ENCODE measurements at places on chromosomes 2 and 18.
A peak's percentile ranks its signal among the peaks of the same experiment; 100 is the strongest.

DNA sequence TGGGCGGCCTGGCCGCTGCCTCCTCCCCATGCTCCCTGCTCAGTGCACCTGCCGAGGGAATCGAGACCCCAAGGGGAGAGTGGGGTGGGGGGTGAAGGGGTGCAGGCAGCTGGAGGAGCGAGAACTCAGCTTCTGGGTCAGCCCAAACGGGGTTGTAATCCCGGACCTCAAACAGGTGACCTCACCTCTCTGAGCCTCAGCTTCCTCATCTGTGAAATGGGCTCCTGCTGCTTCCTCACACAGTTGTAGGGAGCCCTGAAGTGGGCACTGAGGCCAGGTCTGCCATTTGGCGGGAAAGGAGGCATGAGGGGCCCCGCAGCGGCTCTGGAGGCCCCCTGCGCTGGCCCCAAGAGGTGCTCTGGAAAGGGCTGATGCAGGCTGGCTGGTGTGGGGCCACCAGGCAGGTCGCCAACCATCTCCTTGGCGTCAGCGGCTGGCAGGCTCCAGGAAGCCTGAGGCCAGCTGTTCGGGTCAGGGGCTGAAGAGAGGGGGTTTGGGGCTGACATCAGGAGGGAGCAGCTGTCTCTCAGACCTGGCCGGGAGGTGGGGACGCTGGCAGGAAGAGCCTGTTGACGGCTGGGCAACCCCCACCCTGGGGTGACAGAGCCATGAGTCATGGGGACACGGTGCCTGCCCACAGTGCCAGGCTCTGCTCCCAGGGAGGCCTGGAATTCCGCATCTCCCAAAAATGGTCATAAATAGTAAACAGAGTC, 4.9 kb downstream of the KLHL30 start:
- peak; percentile 84 for DNase-seq

DNA sequence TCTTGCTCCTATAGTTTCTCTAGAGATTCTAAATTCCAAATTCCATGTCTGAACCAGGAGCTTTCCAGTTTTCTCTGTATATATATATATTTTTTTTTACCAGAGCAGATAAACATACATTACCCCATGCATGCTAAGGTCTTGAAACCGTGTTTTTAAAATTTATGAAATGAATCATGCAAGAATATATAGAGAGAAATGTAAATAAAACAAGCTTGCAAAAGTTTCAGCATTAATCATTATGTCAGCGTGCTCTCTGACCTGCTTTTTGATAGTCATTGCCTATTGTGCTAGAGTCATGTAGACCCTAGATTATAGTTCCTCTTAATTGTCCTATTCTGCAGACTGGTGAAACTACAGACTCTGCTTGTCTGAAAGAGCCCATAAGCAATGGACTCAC, 22.6 kb upstream of the TRIM43 start:
- peak; percentile 48 for DNase-seq

DNA sequence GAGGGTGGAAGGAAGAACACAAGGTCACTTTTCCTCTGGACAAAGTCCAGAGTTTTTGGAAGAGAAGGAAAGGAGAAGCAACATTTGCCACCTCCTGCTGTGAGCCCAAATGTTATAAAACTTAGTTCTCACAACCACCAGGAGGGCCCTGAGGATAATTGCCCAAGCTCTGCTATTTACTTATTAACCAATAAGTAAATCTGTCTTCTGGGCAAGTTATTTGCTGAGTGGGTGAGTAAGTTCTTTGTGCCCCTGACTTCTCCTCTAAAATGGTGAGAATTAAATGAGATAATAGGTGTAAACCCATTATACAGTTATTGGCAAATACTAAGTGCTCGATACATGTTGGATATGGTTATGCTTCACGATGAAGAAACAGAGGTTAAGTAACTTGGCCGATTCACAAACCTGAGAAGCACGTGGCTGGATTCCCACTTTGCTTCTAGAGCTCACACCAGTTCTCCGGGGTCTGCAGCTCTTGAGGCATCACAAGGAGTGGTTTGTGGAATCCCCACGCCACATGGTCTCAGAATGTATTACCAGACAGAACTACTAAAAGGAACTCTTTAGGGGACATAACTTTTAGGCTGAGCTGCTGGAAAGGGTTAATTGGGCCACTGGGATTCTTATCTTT, 164.1 kb downstream of the MYCN start:
- DNase-seq: no peak

DNA sequence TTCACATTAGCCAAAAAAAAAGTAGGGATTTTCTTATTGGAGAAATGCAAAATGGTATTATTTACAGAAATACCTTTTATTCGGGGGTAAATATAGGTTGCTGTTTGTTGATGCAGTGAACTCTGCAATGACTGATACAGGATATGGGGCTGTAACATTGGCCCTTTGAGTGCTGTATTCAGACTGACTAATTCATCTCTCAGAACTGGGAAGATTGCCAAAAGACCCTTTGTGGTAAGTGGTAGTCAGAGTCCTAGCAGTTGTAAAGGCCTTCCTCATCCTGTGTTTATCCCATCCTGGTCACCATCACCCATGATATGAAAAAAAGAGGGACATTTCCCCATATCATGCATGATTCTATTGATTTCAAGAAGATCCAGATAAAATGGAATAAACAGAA, 14.0 kb upstream of the DCC start:
- peak; percentile 82 for DNase-seq

DNA sequence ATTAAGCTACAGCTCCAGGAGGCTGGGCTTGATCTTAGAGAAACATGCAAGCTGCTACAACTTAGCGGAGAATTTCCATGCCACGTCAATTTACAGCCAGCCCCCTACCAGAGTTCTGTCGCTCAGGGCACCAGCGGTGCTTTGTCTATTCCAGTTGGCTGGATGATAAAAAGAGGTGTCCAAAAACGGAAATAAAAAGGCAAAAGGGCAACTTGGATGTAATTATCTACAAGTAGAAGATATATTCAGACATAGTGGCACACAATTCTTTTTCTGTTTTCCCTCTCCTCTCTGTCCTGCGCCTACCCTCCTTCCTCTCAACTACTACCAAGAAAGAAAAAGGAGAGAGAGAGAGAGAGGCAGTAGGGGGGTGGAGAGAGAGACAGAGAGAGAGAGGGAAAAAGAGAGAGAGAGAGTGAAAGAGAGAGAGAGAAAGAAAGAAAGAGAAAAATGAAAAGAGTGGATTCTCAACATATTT, 363 bp upstream of the RFTN2 start:
- DNase-seq: peak; percentile 75

DNA sequence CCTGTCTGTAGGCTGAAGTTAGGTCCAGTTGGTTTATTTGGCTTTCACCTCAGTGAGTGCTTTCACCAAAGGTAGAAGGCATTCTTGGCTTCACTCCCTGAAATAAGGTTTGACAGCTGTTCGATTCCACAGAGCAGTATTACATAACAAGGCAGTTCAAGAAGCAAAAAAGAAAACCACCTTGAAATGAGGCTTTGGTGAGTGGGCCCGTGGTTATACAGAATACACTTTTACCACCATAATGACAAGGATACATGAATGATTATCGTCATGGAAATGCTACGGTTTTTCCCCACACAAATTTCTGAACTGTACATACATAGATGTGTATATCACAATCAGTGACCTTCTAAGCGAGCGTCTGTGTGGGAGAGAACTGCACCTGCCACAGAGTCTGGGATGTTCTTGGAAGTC, 80.0 kb upstream of the CHRNA1 start:
- DNase-seq: no peak

GRCh38 chr2:172836347-172836821, 100.7 kb downstream of the RAPGEF4 start:
- DNase-seq: peak; percentile 85

DNA sequence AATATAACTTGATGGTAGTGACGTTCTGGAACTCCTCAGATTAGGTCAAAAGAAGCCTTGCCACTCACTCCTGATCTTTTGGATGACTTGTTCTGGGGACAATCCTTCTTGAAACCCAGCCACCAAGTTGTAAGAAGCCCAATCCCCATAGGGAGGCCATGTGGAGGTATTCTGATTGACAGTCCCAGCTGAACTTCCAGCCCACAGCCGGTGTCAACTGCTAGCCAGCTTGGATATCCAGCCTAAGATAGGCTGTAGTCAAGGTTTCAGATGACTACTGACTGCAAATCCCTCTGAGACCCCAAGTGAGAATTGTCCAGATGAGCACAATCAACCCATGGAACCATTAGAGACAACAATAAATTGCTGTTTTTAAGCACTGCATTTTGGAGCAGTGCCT, 31.4 kb downstream of the EIF2AK2 start:
- no peak for DNase-seq

GRCh38 chr2:129224486-129224885, 755.0 kb upstream of the RAB6C start:
- no peak for DNase-seq

DNA sequence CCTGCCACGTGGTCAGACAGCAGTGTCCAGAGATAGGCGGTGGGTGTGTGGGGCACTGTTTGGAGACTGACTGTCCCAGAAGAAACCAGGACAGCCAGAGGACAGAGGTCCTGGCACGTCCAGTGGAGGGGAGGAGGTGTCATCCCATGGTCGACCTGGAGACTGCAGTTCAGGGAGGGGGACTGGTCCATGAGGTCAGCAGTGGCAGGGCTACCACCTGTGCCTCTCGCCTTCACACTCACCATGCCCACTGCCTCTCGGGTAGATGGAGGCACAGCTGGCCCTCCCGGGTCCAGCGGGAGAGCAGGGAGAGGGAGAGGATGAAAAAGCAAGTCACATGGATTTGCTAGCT, 53.9 kb downstream of the INHBB start:
- DNase-seq: no peak

GRCh38 chr18:77590943-77591515, 341.4 kb downstream of the GALR1 start:
- DNase-seq: no peak

- DNase-seq: peak; percentile 78
These were observed 16.2 kb downstream of the IL18RAP start for GRCh38 chr2:102439065-102439695.

- no peak for DNase-seq
These were observed 69.1 kb downstream of the NAB1 start for GRCh38 chr2:190717764-190718651.

DNA sequence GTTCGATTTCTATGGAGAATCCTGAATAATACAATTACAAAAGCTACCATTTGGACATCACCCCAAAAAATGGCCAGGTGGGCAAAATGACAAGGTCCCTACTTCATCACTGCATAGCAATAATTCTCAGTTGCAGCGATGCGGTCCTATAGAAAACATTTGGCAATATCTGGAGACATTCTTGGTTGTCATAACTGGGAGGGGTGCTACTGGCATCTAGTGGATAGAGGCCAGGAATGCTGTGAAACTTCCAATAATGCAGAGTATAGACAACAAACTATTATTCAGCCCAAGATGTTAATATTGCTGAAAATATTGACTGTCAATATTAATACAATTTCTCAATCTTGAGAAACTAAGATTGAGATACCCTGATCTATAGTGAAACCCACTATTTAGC, 637.8 kb upstream of the PKDCC start:
- DNase-seq: no peak

DNA sequence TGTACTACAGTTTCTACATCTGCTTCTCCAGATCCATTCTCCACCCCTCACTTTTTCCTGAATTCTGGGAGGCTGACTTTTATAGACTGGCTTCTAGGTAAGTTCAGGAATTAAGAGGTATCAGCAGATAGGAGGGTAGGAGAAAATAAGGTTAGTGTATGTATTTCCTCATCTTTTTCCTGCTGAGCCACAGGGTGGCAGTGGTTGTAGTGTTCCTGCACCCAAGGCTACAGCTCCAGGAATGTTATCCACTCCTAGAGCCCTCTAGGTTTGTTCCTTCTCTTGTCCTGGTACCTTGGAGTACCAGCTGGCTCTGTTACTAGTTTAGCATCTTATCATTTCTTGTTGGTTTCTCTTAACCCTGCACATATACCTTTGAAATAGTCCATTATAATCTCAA, 40.7 kb upstream of the C2orf66 start:
- DNase-seq: peak; percentile 44

- no peak for DNase-seq
These were observed 84.5 kb upstream of the SNTG2 start for GRCh38 chr2:866009-866680.

GRCh38 chr2:232436381-232437194, 19.4 kb upstream of the ALPI start:
- no peak for DNase-seq

DNA sequence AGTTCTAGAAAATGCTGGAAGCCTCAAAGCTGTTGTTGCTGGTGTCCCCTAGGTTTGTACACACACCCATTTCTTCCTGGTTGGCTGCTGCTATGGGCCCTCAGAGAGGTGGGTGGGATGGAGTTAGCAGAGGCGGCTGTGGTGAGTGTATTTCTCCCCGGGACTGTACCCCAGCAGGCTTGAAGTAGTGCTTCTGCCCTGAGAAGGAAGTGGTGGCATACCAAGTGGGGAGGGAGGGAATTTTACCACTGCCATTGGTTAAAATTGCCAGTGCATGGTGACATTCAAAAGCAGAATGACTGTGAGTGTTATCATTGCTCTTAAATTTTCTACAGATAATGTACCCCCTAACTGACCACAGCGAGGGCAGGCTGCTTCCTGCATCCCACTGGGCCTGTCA, 125.6 kb upstream of the CAPN13 start:
- DNase-seq: no peak

DNA sequence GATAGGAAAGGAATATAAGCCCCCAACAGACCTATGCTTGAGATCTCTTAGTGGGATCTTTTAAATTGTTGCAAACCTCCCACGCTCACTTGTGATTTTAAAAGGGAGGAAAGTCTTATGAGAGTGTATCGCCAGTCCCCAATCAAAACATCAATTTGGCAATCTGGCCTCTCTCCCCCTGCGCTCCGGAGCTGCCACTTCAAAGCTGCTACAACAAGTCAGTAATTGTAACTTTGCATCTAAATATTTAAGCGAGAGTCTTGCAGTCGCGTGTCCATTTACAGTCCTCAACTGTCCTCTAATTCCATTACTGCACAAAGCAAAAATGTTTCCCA, 8.4 kb downstream of the PAX3 start:
- no peak for DNase-seq

DNA sequence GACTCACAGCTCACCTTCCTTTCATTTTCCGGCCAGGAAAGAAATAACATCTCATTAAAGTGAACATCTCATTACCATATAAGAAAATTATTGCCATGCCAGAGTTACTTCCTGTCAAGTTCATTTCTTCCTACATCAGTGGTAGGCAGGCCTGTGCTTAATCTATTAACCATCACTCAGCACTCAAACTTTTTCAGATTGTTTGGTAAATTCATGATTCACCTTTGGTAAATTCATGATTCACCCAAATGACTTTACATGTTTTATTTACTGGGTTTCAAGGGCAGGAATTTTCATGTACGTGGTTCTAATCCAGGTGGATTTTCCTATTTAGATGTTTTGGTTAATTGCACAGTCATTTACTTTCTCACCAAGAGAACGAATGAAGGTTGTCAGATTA, 116.5 kb downstream of the CSRNP3 start:
- DNase-seq: no peak

GRCh38 chr2:8380566-8380965, 301.3 kb upstream of the ID2 start:
- DNase-seq: no peak

GRCh38 chr18:70448588-70448987, 159.7 kb downstream of the SOCS6 start:
- DNase-seq: no peak

- peak; percentile 83 for DNase-seq
These were observed 63.3 kb upstream of the STK17B start for GRCh38 chr2:196234672-196235071.
